ENCODE measurements at places on chromosomes 11 and 22.
A peak's percentile ranks its signal among the peaks of the same experiment; 100 is the strongest.

DNA sequence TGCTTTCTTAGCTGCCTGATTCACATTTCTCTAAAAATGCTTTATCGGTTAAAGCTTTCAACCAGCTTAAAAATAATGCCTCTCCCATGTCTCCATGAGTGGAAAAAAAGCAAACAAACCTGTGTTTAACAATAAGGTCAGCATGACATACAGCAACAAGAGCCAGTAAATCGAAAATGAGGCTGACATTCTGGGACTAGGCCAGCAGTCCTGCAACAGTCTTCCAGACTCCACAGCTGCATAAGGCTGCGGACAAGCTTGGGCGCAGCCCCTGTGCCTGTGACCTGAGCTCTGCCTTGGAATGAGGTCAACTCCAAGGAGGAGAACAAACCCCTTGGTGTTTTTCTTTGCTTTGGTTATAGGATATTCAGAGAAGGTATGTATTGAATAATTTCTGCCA is 95.5 kb downstream of the PGR start:
- peak; percentile 85 for DNase-seq

GRCh38 chr11:44305470-44306051 is 4.4 kb downstream of the ALX4 start:
- no peak for DNase-seq

DNA sequence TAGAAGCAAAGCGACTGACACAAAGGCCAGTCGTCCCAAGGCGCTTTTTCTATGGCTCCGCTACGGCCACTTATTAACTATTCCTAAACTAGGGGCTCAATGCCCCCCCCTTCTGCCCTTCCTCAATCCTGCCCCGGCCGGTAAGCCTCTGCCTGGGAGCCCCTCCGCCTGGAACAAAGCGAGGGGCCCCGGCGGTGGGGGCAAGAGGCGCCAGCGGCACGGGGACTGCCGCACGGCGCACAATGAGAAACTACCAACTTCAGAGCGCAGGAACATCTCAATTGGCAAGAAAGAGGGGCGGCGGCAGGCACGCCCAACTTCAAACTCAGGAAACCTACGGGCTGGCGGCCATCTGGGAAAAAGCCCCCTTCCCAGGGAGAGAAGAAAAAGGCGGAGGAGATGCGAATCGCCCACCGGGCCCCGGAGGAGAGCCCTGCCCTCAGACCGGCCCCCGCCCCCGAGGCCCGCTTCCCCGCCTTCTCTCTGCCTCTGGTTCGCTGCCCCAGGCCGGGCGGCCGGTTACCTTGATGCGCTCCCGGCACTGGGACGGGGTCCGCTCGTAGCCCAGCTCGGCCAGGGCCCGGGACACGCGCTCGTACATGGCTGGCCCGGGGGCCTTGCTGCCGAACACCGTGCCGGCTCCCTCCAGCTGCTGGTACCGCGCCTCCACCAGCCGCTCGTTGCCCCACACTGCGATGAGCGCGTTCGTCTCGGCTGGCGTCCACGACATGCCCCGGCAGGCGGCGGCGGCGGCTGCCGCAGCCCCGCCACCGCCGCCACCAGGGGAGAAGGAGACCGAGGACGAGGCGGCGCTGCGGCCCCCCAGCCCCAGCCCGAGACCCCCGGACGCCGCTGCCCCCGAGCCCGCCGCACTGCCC is 619 bp downstream of the MSANTD2 start:
- no peak for DNase-seq

DNA sequence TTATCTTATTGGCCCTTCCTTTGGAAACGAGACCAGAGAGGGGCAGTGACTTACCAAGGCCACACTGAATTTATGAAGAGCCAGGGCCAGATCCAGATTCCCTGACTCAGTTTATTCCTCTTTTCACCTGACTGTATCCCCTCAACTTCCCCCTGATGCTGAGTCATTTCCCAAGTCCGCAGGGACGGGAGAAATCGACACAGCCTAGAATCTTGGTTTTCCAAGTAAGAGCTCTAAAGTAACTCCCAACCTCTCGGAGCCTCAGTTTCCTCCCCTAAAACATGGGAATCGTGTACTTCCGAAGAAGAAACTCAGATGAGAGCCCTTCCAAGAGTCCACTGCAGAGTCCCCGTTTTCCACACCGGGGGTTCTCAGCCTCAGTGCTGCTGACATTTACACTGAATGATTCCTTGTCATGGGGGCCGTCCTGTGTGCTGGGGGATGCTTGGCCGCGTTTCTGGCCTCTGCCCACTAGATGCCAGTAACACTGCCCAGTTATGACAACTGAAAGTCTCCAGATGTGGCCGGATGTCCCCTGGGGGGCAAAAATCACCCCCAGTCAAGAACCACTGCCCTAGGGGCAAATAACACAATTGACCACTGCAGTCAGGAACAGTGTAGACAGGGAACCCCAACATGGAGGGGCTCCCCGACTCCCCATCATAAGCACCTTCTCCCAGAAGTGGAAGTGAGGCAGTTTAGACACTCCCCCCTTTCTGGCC is 11.2 kb downstream of the MPST start:
- DNase-seq: no peak

DNA sequence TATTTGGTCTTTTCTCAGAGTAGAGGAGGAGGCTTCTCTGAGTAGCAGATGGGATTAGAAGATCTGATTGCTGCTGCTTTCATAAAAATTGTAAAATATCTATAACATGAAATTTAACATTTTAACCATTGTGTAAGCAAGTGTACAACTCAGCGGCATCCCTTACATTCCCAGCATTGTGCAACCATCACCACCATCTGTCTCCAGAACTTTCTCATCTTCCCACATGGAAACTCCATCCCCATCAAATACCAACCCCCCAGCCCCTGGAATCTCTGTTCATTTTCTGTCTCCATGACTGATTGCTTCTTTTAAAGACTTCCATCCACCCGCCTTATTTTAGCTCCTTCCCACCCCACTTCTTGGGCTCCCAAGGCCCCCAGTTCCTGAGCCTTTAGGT is 32.3 kb downstream of the MRGPRD start:
- DNase-seq: no peak

- no peak for DNase-seq
These were observed 44.0 kb downstream of the PARVA start for GRCh38 chr11:12421386-12421785.

GRCh38 chr11:101470881-101471520 is 112.8 kb downstream of the TRPC6 start:
- DNase-seq: no peak

GRCh38 chr11:68934321-68934645 is 30.6 kb downstream of the IGHMBP2 start:
- DNase-seq: no peak
